Cardiac muscle cell (in vitro differentiated cells and primary cell): ENCODE measurements at places on chromosomes 16 and 17. TPM values are rescaled to one million over a fixed set of nuclear protein-coding genes. Genes with fewer than 3 reads are reported as not detected.

Gene CNTROB
- total RNA-seq = 19.6 and 42.6 TPM in 2 replicates

Gene TNFSF12
- 4.1 and 11.7 TPM in 2 replicates for total RNA-seq

Gene ATP2A1
- total RNA-seq = 2.6 and 2.7 TPM in 2 replicates

Gene RUNDC3A
- total RNA-seq = 2.3 and 5.8 TPM in 2 replicates

Gene ARL17A
- total RNA-seq = 10.4 and 19.6 TPM in 2 replicates

Gene NPW
- 3.3 and 16.2 TPM in 2 replicates for total RNA-seq

Gene TBC1D3C
- total RNA-seq = 4.0 TPM in 1 of 2 replicates, not detected in the other

Gene WWP2
- 24.8 and 27.8 TPM in 2 replicates for total RNA-seq

Gene SLC16A6
- total RNA-seq = 0.15 and 0.35 TPM in 2 replicates

Gene DVL2
- total RNA-seq = 87.4 and 121 TPM in 2 replicates

Gene SLC5A11
- not detected in 2 replicates for total RNA-seq
